Activated CD4-positive, alpha-beta T cell treated with anti-CD3 and anti-CD28 coated beads, Interleukin-10, Interleukin-2, amounts not matched to agents 100 ng/mL and 50 ng/mL, durations not matched to agents 16 hours and 8 hours (primary cell): ENCODE measurements at places on chromosomes 6 and 20.
A peak's percentile ranks its signal among the peaks of the same experiment; 100 is the strongest.

GRCh38 chr20:37185686-37186085, 6.3 kb upstream of the MROH8 start:
- no peak for DNase-seq

- peak; percentile 15 for DNase-seq
These were observed 11.3 kb downstream of the MBOAT1 start for GRCh38 chr6:20200761-20201630.

DNA sequence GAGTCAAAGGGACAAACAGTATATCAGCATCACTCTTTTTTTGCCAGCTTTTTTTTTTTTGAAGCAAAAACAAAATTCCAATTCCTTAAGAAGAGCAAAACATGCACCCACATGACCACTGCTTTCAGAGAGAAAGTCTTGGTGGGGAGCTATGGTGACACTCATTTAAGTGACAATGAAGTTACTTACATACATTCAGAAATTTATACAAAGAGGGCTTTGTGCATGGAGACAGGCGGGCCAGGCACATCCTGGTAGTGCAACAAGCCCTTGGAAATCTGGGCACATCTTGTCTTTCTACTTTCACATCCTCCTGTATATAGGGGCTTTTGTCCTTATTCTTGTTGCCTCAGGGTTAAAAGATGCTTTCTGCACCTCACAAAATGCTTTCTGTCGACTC, 55.9 kb downstream of the IL22RA2 start:
- DNase-seq: no peak

- DNase-seq: no peak
These were observed 42.7 kb upstream of the AGPAT4 start for GRCh38 chr6:161316531-161316930.

- no peak for DNase-seq
These were observed 286.9 kb upstream of the PTCHD4 start for GRCh38 chr6:48397887-48398286.

- no peak for DNase-seq
These were observed 195.8 kb downstream of the HAO1 start for GRCh38 chr20:7744411-7744810.

GRCh38 chr6:14540810-14541540, 423.4 kb downstream of the CD83 start:
- DNase-seq: no peak

DNA sequence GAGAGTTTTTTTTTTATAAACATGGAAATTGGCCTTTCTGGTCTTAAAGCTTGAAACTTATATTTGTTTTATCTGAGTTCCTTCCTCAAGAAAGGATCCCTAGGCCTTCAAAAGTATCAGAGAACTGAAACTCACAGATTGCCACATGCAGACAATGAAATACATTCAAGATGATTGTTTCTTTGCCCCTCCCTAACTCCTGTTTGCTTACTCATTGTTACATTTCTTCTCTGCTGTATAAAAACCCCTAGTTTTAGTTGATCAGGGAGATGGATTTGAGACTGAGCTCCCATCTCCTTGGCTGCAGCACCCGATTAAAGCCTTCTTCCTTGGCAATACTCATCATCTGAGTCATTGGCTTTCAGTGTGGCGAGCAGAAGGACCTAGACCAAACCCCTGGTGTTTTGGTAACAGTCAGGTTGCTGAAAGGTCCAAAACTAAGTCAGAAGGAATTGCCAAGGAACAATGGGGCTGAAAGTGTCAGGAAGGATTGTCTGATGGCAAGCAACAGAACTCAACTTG, 132.3 kb upstream of the SULF2 start:
- DNase-seq: no peak

GRCh38 chr6:109059571-109060021, 35.0 kb downstream of the SESN1 start:
- peak; percentile 39 for DNase-seq

DNA sequence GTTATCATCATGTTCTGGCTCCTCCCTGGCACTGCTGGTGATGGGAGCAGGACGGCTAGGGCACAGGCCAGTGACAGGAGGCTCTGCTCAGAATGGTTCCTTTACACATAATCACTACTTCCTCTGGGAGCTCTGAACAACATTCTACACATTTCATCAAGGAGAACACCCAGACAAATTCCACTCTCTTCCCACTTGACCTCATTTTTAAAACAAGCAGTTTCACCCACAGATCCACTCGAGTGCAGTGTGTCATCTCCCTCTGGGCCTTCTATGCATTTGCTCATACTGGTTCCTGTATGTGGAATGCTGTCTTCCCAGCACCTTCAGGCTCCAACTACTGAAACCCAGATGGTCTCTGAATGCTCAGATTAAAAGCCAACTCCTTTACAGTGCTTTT, 84.8 kb downstream of the ELOVL5 start:
- no peak for DNase-seq

GRCh38 chr6:132865364-132865763, 51.0 kb downstream of the RPS12 start:
- peak; percentile 42 for DNase-seq

DNA sequence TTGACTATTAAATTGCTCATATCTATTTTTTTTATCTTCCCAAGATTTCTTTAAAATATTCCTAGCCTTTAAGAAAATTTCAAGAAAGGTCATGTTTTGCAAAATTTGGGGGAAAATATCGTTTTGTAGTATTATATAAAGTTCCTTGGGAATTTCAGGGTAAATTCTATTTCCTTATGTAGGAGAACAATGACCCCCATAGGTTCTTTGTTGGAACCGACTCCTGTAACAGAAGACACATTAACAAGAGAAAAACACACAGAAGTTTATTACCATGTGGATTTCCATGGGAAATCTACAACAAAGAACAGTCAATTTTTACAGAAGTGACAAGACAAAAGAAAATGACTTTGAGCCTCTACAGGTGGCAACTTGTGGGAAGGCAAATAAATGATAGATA, 68.1 kb downstream of the ADGB start:
- no peak for DNase-seq

GRCh38 chr6:155287762-155288161, 23.9 kb downstream of the CLDN20 start:
- no peak for DNase-seq

DNA sequence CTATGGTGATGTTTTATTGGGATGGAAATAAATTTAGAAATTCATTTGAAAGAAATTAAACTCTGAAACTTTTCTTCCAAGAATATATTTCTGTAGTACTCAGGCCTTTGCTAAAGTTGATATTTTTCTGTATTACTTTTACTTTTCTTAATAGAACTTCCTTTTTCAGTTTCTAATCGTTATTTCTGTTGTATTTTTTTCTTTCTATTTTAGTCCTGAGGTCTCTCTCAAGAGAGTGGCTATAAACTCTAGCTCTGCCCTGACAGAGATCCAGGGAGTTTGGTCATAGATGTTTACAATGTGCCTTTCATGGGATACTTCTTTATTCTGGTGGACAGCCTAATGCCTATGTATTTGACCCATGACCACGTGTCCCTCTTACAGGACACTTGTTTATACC, 51.0 kb downstream of the OR2B6 start:
- DNase-seq: no peak

GRCh38 chr6:96727144-96727543, 110.1 kb downstream of the GPR63 start:
- no peak for DNase-seq

- DNase-seq: peak; percentile 76
These were observed 516 bp upstream of the IRF4 start for GRCh38 chr6:390914-391558.

GRCh38 chr6:5359417-5359816, 98.1 kb downstream of the FARS2 start:
- DNase-seq: no peak
